ENCODE measurements at places on chromosomes 3 and 15.

- no peak for DNase-seq
Measured at GRCh38 chr3:98003306-98003969, 31.2 kb upstream of the RIOX2 start.

GRCh38 chr15:74315626-74316025 lies 51.8 kb downstream of the CYP11A1 start:
- DNase-seq = no peak

- no peak for DNase-seq
Measured at GRCh38 chr3:30082652-30083051, 523.7 kb upstream of the TGFBR2 start.

DNA sequence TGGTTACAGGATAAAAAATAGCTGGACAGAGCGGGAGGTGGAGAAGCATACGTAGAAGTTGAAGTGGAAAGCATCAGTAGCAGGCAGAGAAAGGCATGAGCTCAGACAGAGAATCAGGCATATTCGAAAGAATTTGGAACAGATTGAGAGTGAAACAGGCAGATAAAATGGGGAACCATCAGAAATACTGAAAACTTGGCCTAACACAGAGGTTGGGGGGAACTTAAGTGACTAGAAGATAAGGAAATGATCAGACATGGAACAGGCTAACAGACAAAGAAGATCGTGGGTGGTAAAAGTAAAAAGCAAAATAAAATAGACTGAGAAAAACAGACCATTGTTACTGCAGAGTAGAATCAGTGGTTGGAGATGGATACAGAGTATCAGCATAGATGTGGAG lies 32.9 kb downstream of the GTF2E1 start:
- DNase-seq = no peak

DNA sequence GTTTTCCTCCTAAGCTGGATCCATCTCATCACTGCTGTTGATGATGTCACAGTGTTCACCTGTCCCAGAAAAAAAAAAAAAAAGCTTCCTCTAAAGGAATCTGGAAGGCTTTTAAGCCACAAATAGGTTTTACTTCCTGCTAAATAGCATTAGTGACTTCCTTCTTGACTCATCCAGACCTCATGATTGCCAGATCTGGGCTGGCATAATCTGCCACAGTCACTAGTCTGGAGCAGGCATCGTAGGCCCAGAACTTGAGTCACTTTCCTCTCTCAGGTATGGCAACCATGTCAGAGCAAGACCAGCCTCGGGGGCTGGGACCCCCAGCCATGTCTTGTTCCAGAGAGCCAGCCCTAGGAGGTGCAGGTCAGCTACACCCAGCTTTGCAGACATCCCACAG lies 266.5 kb upstream of the CADM2 start:
- DNase-seq = no peak

DNA sequence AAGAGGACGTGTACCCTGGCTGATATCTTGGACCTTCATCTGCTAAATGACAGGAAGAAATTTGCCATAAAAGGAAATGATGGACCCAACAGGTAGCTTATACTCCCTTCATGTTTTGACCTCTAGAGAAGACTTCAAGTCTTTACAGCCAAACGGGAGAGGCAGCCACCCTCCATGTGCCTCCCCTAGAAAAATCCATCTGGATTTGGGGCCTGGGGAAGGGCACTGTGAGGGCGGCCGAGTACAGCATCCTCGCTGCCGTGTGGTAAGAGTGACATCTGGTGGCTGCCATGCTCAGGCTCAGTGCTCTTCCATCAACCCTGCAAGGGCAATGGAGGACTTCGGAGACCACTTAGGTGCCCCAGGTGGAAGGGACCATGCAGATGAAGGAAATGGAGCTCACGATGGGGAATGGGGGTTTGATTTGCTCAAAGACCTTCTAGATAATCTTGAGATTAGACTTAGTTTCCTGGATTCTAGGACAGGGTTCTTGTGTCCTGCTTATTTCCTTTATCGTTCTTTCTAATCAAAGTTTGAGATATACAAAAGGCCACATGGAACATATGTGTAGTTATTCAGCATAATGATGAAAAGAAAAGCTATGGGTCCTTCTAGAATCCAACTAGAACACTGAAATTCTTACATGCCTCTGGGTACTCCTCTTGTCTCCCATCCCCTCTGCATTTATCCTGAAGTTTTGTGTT lies 44.4 kb downstream of the AQP9 start:
- DNase-seq = no peak

GRCh38 chr15:40047415-40048210 lies 8.6 kb upstream of the SRP14 start:
- DNase-seq = no peak

- no peak for DNase-seq
Measured at GRCh38 chr3:62961874-62962556, 86.8 kb upstream of the CADPS start.

- no peak for DNase-seq
Measured at GRCh38 chr3:123499322-123499721, 50.4 kb upstream of the ADCY5 start.

DNA sequence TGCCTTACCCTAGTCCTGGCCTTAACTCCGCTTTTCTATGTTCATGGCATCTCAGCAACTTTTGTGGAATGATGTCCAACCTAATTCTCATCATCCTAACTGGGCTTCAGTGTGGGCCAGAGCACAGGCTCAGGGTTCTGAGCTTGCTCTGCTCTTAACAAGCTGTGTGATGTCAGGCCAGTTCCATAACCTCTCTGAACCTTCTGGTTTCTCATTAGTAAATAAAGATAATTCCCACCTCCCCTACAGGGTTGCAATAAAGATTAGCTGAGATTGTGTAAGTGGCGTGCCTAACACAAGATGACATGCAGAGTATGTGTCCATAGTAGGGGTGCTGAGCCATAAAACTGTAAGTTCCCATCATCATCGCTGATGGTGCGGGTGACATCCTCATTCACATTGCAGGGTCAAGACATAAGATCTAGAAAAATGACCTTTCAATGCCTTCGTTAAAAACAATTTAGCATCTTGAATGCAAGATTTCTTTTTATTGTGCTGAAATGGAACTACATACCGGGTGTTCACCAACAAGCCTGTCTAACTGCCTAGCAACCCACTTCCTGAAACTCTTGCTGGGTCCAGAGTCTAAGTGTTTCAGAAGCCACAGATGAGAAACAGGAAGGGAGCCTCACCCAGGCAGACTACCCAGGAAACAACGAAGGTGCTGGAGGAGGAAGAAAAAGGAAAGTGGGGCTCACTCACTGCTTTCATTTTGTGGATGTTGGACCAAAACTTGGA lies 36.2 kb downstream of the CDCP1 start:
- no peak for DNase-seq

DNA sequence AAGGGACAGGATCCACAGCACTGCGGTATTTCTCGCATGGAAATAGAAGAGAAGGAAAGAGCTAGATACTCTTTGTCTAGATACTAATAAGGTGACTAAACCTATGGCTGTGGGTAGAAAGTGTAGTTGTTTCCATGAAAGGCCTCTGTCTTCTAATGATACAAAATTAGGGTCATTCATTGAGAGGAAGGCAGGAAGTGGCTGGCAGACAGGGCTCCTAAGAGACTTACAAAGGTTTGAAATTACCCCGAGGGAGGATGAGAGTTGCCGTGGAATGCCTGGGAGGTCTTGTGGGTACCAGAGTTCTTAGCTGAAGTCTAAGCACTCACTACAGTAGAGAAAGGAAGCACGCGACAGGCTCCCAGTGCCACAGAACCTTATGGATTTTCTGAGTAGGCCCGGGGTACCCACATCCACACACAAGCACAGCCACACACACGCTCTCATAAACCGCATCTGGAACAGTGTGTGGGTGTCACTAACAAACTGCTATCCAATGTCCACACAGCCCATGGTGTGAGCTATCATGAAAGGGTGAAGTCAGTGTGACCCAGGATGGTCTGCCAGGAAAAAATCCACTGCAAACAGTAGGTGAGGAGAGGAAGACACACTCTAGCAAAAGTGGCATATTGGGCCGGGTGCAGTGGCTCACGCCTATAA lies 221.4 kb downstream of the FAM43A start:
- DNase-seq = no peak

- no peak for DNase-seq
Measured at GRCh38 chr3:170750478-170750830, 119.5 kb downstream of the RPL22L1 start.

DNA sequence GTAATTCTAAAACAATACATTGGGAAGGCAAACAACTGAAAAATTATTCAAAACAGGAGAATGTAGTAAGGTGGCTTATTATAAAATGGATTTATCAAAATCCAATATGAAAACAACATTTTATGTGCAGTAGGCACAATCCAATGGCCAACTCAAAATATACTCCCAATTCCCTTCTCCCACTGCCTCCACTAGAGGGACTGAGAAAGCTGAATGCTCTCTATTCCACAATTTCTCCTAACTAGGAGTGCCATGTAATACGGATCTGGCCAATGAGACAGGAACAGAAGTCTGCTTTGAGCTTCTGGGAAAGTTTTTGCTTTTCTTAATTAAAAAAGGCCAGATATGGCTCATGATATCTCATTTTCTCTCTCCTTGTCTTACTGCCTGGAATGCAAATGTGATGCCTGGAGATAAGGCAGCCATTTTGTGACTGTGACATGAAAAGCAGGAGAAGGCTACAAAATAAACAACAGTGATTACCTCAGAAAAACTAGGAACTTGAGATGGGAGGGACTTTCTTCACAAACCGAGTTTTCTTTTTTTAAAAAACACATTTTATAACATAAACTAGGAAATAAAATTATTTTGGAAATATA lies 18.8 kb upstream of the VGLL4 start:
- no peak for DNase-seq

DNA sequence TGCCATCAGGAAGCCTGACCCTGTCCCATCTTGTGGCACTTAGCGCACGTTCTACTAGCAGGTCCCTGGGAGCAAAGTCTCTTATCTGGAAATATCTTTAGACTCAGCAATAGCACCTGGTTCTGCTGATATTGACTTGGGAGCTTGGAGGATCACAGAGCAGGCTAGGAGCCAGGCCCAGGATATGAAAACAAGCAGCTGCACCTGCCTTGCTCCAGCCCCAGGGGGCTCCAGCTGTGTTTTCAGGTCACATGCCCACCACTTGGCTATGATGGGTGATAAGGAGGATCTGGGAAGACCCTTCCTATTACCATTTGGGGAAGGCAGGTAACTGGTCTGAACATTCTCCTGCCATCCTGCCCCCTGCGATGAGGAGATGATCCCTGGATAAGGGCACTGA lies 87.8 kb downstream of the C3orf70 start:
- no peak for DNase-seq

GRCh38 chr3:159787178-159787574 lies 201.5 kb upstream of the IL12A start:
- no peak for DNase-seq

- no peak for DNase-seq
Measured at GRCh38 chr15:93074599-93074998, 14.4 kb downstream of the RGMA start.

GRCh38 chr15:79769069-79769481 lies 127.7 kb downstream of the MTHFS start:
- DNase-seq = no peak

DNA sequence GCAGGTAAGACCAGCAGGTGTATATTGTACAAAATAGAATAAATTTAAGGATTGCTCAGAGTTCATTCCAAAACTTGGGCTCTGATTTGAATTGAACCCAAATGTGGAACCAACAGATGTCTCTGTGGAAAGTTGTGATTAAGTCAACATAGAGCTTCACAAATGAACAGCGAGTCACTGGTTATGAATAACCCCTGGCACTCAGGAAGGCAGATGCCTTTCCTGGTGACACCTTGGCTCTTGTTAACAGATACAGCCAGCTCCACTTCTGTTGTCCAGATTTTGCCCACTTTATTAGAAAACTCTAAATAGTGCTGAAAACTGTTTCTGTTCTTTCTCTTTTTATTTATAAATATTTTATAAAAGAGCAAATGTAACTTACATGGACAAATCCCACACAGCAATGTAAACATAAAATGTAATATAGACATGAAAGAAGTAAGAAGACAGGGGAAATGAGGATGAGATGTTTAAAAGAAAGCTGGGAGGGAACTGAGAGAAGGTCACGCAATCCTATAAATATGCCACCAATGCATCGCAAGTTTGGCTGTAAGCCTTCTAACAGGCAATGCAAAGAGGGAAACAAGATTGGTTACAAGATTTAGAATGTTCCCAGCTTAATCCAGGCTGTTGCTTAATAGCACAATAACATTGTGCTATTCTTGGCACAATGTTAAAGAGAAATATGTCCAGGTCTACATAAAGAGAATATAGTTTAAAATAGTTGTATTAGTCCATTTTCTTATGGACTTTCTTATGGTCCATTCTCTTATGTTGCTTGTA lies 495.5 kb downstream of the TAFA4 start:
- no peak for DNase-seq

GRCh38 chr3:161336661-161337060 lies 34.7 kb downstream of the SPTSSB start:
- no peak for DNase-seq

DNA sequence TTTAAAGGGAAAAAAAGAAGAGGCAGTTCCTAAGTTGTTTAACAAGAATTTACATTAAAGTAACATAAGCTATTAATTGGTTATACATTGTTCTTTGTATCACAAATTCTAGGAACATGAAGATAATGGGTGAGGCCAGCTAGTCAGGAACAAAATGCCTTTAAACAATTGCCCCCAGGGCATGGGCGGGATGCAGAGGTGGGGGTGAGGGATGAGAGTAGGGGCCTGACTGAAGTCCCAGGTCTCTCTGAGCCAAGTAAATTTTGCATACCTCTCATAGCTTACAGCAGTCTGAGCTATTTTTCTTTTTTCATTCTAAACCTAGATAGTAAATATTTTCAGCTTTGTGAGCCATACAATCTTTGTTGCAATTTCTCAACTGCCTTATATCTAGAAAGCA lies 77.8 kb upstream of the RNU6-1 start:
- no peak for DNase-seq

DNA sequence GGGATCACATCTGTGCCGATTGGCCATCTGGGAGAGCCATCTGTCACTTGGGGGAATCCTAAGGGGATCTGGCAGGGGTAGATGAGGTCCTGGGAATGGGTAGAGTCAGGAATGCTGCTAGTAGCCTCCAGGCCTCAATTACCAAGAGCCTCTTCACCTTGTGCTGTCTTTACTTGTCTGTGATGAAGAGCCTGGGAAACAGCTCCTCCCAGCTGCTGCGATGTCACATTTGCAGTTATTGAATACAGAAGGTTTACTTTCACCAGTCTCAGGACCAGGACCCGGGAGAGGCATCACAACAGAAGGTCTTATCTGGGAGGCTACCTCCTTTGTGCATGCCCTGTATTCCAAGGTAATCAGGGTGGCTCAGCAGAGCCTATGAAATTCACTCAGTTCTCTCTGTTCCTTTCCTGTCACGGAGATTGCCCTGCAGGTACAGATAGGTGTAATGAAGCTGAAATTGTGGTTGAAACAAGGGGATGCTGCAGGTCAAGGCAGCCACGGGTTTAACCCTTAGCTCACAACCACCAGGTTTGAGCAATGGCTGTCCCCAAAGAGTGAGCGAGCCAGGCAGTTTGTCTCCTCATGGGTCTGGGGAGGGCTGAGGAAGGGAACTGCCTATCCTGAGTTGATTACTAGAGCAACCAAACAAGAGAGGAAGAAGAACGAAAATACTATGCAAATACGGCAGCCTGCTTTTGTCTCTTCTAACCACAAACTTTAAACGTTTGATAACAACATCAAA lies 298.9 kb upstream of the RORA start:
- no peak for DNase-seq

Measured in naive B cell (primary cell).